ENCODE measurements at places on chromosomes 5 and 9. TPM values are rescaled to one million over a fixed set of nuclear protein-coding genes. Genes with fewer than 3 reads are reported as not detected.
A peak's percentile ranks its signal among the peaks of the same experiment; 100 is the strongest.

DNA sequence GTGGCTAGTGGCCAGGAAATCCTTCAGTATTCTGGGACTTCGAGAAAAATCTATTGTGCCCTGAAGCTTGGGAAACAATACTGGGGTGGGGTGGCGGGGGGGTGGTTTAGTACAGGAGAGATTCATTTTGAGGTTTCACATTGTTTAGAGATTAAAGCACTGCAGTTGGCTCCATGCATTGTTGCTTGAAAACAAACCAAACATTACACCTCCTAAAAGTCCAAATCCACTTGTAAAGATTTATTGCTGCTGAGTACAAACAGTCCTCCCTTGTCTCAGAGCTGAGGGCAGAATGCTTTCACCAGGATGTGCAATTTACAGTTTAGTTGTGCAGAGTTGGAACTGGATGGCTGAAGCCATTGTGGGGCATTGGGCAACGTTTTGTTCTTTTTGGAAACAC lies 49.4 kb downstream of the GGTA1 start:
- H3K4me3 ChIP-seq, result no peak overlapping the region
- H3K36me3 ChIP-seq, result no peaks in the 10 kb centered on the region
- no peak overlapping the region for H3K27ac ChIP-seq
- H3K4me1 ChIP-seq, result no peaks in the 10 kb centered on the region
- peak; percentile 32 for DNase-seq
- no peaks in the 10 kb centered on the region for H3K27me3 ChIP-seq

DNA sequence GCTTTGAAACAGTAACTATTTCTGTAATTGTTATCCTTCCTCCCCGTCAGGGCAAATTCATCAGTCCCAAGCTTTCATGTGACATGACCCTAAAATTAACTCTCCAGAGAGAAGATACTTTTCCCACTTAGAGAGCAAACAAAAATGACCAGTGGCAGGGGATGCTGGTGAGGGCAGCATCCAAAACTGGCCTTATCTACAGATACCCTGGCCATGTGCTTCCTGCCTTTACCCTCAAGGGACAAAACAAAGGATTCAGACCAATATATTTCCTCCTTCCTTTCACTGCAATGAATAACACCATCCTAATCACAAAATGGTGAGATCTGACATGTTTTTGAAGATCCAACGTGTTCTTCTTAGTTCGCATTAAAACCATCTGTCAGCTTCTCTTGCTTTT lies 267.2 kb downstream of the MAN2A1 start:
- H3K27ac ChIP-seq, result no peak overlapping the region
- DNase-seq, result no peak
- no peak overlapping the region for H3K4me3 ChIP-seq
- no peaks in the 10 kb centered on the region for H3K4me1 ChIP-seq
- H3K36me3 ChIP-seq, result no peaks in the 10 kb centered on the region

Gene C5orf22
- 17.4 TPM for total RNA-seq

Gene PCDHGB5
- total RNA-seq, result 20.6 TPM
